ENCODE measurements at places on chromosomes 6 and 20.

DNA sequence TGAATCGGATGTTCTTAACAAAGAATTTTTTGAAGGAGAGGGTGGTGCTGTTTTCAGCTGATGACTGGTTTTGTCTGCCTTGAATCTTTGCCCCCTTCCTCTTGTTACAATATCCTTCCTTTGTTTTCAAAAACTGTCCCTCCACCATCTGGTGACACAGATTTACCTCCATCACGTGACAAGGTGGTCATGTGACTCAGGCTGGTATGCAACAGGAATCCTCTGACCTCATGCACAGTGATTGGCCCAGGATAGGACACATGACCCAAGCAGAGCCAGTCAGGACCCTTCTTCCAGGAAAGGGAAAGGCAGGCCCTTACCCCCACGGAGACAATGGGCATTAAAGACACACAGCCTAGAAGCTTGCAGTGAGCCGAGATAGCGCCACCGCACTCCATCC is 84.7 kb upstream of the MC3R start:
- no peak for DNase-seq

DNA sequence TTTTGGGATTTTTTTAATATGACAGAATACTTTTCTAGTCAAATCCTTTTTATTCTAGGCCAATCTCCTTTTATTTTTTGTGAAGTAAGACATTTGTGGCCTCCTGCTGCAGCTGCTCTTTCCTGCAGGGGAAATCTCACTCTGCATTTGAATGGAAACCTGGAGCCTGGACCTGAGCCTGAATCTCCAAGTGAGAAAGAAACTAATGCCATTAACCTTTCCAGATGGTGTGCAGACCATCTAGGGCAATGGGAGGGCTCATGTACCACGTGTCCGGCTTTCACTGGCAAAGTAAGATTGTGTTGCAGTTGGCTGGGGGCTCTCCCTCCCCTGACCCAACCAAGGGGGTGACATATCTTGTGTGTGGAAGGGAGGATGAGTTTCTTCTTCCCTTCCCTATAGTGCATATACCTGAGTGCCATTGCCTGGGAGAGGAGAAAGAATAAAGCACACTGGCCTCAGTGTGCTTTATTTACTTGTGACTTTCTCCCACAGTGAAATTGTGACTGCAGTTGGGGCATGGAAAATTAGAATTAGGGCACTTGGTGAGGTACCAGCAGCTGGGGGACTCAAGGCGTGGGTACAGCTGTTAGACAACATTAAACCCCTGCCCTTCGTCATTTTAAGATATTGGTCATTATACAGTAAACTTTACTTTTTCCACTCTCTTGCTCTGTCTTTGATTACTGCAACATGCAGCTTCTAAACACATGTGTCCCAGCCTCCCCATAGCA is 159.8 kb upstream of the RIN2 start:
- DNase-seq: no peak

DNA sequence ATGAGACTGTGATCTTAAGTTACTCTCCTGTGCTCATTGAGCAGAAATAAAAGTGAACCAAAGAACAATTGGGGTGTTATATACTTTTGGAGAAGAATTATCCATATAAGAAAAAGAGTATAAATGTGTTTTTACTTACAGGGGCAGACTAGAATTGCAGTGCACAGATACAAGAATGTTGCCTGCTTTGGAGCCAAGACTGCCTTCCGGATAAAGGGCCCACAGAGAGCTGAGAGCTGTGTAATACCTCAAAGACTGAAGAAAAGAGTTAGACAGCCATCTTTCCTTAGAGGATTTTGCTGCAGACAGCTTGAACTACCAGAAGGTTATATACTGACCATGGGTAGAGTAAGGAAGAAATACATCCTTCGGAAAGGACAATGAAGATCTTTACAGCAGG is 1235.5 kb upstream of the CITED2 start:
- DNase-seq: no peak

DNA sequence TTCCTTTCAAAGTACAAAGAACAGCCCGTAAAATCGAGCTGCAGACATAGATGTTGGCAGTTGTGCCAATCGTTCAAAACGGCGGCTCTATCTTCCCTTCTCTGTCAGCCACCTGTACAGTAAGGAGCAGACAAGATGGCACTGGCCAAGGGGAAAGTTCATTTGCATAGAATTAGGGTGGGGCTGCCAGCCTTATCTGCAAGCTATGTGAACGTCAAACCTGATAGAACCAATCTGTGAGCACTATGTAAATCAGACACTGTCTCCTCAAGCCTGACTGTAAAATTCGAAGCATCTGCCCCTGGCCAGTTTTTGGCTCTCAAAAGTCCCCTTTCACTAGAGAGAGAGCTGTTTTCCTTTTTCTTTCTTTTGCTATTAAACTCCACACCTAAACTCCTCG is 374.5 kb downstream of the EPM2A start:
- peak; percentile 49 for DNase-seq

DNA sequence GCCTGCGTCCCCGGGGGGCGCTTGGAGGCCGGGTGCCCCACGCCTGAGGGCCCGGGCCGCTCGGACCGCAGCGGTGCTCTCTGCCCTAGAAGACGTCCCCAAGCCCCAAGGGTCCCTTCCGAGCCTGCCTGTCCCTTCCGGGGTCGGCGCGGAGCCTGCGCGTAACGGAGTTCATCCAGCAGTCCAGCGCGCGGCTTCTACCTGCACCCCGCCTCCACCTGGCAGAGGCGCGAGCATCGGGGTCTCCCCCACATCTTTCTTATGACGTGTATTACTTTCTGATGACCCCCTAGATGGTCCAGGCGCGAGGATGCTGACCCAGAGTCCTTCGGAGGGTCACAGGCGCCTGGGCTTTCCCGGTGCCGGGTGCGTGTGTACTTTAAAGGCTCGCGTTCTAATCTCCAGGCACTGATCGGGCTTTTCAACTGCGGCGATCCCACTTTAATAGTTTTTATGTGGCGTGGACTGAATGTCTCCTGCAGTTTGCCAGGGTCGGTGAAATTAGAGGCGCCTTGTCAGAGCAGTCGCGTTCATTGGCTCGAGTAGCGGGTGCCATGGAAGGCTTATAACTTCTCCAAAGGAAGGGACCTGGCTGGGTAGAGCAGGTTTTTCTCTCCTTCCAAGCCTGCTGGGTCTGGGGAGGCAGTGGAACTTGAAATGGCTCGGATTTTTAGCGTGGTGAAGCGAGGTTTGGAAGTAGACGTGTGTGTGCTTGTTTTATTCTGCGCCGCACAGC is 912 bp downstream of the EYA4 start:
- no peak for DNase-seq

Measured in NCI-H526 (cell line).